ENCODE measurements at places on chromosomes 7 and 10.

DNA sequence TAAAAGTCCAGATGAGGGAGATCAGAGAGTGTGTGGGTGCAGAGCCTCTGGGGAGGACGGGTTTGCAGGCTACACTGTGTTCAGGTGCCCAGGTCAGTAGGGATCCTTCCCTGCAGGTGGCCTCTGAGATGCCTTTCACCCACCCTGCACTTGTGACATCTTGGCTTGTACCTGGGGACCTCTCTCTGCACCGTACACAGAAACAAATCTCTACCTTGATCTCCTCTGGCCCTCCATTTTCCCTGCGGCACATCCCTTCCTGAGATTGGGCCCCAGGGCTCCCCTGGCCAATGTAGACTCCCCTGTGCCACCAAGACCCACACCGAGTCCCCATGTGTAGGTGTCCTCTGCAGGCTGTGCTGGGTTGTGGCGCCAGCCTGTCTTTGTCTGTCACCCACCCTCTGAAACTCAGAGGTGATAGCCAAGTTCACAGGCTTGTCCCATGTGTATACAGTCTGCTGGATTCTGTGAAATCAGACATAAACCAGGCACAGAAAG is 140.6 kb downstream of the PTPN20 start:
- DNase-seq, result no peak

DNA sequence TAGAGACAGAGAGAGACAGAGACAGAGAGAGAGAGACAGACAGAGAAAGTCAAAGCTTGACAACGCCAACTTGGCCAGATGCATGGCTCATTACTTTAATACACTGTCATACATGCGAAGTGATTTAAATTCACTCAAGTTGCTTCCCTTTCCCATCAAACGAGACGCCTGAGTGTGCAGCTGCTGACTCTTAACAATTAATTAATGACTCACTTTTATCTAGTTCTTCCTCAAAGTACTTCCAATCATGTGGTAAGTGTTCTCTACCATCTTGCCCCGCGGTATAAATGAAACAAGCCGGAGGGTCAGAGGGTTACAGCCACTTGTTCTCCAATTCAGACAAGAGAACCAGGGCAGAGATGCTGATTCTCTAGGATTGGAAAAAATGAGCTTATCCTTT is 90.8 kb downstream of the SFMBT2 start:
- DNase-seq, result no peak

GRCh38 chr10:98272656-98273055 is 4.7 kb upstream of the LOXL4 start:
- no peak for DNase-seq

DNA sequence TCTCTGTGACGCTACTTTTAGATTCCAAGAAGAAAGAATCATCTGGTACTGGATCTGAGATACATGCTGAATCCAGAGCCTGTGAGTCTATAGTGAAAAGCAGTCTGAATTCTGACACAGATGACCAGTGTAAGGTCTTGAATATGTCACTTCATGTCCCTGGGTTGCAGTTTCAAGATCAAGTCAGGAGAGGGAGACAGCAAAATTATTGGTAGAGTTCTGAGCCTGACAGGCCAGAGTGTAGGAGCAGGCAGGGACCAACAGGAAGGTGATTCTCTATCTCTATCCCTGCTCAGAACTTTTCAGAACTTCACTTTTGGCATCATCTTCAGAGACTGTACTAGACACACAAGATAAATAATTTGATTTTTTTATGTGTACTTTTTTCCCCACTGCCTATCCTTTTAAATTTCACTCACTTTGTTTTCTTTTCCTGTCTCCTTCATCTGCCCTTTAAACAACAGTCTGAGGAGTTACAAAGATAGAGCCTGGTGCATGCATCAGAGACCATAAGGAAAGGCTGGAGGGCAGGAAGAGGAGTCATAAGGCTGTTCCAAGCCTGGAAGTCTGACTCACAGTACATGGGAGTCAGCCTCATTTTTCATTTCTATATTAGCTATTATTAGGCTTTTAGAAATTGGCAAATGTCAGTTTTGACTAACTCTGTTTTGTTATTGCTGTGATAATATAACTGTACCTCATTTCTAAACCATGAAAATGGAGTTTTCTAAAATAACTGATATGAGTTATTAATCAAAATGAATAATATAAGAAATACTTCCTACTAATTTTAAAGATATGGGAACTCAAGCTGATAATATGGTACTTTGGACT is 120.2 kb upstream of the TMEM229A start:
- no peak for DNase-seq

DNA sequence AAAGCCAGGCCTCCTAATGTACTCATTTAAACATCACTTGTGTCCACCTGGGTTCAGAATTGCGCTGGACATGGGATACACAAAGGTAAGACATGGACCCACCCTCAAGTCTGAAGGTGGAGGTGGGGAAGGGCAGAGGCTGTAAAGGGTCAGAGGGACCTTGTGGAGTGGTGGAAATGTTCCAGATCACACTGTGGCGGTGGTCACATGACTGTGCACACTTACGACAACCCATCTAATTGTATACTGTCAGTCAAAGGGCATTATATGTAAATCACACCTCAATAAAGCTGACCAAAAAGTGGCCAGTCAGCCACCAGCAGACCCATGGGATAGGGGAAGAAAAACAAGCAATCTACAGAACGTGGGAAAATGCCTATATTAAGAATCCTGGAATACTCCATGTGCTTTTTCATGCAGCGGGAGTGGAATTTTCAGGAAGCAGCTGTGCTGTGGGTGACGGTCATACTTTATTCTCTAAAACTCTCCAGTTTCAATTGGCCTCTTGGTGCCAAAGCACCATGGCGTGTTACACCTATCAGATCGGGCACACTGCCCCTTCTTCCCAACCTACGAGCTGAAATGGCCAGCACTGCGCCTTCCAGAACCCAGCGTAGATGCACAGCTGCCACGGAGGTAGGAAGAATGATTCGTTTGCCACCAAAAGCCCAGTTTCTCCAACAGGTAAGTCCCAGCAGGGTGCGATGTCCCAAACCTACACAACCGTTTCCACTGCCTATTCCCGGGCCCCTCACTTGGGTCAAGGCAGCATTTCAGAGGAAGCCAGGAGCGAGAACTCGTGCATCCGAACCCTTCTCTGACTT is 69.8 kb downstream of the PRKAG2 start:
- DNase-seq, result no peak

DNA sequence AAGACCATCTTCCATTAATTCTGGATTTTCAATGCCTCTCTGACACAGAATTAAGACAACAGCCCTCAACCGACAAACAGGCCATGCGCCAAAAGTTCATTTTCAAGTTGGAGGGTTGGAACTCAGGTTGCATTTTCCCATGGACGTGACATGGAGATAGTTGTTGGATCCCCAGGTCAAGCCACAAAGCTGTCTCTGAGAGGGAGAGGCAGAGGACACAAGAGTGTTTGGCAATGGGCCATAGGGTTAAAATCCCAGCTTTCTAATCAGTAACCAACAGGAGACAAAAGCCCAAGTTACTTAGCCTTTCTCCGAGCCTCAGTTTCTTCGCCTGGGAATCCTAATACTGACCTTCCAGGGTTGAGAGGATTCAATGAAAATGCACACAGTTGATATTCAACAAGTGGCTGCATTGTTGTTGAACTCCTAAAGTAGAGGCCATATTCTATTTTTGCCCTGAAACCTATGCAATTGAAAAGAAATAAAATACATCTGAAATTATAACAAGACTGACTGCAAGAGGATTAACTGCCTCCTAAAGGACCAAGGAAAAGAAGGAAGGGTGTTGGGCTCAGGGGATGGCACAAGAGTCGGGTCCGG is 44.3 kb downstream of the SORBS1 start:
- no peak for DNase-seq

- DNase-seq, result no peak
Measured at GRCh38 chr10:114611617-114612016, 46.5 kb downstream of the ABLIM1 start.
